NCI-H1694 treated with DMSO at 0.1 percent for 48 hours (cell line): ENCODE measurements at places on chromosomes 7 and 10.

- no peak for DNase-seq
Observed at GRCh38 chr7:137981175-137981574, 20.7 kb downstream of the CREB3L2 start.

- DNase-seq: no peak
Observed at GRCh38 chr7:122485856-122486255, 181.3 kb upstream of the FEZF1 start.

GRCh38 chr10:104447906-104448305 is 94.3 kb downstream of the CFAP58 start:
- no peak for DNase-seq

GRCh38 chr10:120369856-120370276 is 87.2 kb upstream of the PLPP4 start:
- no peak for DNase-seq

GRCh38 chr7:138607216-138608126 is 93.7 kb downstream of the SVOPL start:
- DNase-seq: no peak

DNA sequence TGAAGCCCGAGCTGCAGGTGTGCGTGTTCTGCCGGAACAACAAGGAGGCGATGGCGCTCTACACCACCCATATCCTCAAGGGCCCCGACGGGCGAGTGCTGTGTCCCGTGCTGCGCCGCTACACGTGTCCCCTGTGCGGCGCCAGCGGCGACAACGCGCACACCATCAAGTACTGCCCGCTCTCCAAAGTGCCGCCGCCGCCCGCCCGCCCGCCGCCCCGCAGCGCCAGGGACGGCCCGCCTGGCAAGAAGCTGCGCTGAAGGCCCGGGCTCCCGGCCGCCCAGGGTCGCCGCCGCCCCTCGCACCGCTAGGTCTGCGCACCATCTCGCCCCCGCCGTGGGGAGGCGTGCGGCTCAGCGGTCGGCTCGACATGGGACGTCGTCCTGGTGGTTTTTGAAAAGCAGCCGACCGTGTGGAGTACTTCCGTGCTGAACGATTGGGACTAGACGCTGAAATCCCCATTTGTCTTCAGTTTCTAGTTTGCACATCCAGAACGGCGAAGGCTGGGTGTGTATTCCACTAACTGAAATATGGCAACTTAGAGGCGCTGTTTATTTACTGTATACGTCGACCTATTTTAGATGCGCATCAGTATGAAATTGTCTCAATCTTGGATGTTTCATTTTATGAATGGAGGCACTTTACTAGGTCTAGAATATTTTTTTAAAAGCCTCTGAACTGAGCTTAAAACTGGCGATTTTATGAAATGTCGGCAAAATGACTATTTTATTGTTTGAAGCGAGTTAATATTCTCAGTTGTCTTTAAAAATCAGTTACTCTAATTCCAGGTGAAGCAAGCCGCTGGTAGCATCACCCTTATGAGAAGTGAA is 1.1 kb downstream of the NANOS1 start:
- DNase-seq: peak; percentile 3

GRCh38 chr10:91299999-91300575 is 79.6 kb downstream of the PCGF5 start:
- no peak for DNase-seq

DNA sequence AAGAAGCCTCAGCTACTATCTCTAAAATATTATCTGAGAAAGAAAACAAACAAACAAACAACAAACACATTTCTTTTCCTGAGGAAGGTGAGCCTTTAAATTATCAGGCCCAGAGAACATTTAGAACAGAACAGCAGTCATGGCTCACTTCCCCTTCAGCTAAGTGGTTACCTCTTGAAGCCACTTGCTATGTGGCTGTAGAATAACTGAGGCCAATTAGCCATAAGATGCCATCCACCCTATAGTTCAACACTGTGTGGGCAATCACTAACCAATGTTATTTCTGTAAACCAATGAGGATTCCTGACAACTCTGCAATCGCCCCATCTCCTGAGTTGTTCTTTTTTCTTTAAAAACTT is 3.7 kb upstream of the UPP1 start:
- DNase-seq: no peak
